ENCODE measurements at places on chromosomes 5 and 9.

DNA sequence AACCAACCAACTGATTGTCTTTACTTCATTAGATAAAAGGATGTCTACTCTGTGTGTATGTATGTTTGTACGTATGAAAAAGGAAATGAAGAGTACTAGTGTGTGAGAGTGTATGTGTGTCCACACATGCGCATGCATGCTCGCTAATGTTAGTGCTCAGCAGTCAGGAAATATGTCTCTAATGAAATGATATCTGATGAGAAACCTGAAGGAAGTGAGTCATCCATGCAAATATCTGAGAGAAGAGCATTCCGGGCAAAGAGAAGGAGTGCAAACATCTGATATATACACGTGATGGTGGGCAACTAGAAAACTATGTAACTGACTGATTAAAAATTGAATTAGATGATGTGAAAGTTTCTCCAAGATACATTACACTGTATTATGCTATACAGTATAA, 29.6 kb upstream of the UGCG start:
- DNase-seq, result peak; percentile 87

GRCh38 chr9:105502276-105502675, 54.4 kb downstream of the FSD1L start:
- DNase-seq, result no peak

- no peak for DNase-seq
Measured at GRCh38 chr5:73438645-73439470, 9.7 kb downstream of the FOXD1 start.

GRCh38 chr9:131943351-131943841, 136.3 kb downstream of the MED27 start:
- no peak for DNase-seq

DNA sequence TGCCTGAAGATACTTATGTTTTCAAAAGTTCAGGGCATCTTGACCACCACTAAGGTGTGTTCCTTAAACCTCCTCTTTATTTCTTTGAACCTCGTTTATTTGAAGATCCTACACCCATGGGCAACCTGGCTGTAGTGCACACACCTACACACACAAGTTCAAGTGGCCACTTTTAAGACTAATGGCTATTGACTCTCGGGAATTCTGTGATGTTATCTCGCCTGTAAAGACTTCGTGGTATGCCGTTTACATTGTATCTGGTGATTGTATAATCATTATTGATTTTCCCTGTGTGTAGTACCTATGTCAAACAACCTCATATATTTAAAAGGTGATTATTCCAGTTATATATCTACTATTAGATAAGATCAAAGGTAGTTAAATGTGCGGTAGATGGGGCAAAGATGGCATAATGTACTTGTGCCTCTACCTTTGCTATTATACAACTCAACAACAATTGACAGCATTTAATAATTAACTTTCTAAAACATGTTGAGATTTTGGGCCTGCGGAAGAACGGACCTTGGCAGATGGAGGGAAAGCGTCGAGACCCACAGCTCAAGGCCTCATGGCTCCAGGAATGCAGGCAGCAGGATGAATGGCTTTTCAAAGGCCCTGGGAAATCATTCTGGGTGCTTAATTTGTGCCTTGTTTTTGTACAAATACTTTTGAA, 51.4 kb upstream of the IRX2 start:
- DNase-seq, result no peak

DNA sequence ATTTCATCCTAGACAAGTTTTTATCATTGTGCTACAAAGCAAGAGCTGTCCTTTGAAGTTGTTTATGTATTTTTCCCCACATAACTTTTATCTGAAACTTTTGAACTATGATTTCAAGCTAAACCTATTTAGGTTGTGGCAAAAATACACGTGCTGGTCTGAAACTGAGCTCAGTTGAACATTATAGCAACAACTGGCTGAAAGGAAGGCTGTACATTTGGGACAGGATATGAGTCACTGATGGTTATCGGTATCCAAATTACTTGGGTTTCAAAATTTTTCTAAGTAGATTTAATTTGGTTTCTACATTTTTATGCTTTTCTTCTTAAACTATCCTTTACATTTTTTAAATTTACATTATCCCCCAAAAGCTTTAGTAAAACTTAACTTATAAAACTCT, 627.3 kb upstream of the NUDT12 start:
- peak; percentile 52 for DNase-seq

DNA sequence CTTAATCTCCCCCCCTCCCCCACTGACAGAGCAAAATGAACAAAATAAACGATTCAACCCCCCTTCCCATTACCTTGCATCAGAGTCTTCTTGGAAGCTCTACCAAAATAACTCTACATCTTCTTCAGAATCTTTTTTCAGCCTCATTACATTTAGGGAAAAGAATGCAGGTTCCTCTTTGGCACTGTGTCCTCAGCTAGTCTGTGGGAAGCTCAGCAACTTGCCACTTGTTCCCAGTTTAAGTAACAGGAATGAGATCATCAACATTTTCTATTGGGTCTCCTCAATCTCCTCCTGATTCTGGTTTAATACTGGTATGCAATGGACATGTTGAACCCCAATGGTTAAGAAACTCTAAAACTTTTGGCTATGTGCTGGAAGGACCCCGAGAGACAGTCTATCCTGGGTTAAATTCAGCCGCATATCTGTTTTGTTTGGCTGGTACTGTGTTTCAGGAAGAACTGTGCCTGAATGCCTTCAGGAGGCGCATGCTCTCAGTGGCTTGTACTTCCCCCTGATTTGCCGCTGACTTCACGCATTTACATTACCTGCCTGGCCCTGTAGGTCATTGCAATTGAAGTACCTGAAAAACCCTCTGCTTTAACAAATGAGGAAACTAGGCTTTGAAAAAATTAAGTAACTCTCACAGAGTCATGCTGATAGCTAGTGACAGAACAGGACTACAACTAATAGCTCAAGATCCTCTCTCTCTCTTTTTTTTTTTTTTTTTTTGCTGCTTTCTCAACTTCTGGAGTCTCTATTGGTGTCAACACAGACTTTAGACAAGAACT, 78.1 kb upstream of the HMHB1 start:
- peak; percentile 72 for DNase-seq

DNA sequence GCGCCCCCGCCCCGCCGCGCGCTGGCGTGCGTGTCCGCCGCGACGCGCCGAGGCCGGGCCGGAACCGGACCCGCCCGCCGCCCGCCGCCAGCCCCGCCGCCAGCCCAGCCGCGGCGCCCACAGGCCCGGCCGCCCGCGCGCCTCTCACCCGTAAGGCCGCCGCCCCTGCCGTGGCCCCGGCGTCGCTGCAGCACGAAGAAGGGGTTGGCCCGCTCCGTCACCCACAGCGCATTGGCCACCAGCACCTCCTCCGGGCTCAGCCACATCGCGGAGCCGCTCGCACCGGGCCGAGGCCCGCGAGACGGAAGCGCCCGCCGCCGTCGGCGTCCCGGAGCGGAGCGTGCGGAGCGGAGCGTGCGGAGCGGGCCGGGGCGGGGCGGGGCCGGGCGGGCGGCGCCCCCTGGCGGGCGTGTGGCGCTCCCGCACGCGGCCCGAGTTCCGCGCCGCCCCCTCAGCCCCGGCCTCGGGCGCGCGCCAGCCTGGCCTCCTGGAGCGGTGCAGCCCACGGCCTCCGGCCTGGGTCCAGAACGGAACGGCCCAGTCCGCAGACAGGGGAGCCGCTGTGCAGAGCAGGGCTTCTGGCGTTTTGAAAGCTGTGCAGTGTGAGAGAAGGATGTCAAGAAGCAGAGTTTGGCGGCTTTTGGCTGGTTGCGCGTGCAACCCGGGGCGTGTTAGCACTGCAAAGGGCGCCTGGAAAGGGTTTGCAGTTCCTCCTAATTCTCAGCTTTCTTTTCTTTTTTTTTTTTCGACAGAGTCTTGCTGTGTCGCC, at the start of gene TBC1D9B:
TSS of gene TBC1D9B (minus strand) at position 342 of the 769 bp plus-strand sequence. CDS start at position 266, 76 bp downstream.
- peak; percentile 70 for DNase-seq

- DNase-seq, result peak; percentile 84
Measured at GRCh38 chr5:58188262-58188651, 271.6 kb downstream of the PLK2 start.

- DNase-seq, result peak; percentile 46
Measured at GRCh38 chr5:37208883-37209797, 40.0 kb downstream of the CPLANE1 start.

DNA sequence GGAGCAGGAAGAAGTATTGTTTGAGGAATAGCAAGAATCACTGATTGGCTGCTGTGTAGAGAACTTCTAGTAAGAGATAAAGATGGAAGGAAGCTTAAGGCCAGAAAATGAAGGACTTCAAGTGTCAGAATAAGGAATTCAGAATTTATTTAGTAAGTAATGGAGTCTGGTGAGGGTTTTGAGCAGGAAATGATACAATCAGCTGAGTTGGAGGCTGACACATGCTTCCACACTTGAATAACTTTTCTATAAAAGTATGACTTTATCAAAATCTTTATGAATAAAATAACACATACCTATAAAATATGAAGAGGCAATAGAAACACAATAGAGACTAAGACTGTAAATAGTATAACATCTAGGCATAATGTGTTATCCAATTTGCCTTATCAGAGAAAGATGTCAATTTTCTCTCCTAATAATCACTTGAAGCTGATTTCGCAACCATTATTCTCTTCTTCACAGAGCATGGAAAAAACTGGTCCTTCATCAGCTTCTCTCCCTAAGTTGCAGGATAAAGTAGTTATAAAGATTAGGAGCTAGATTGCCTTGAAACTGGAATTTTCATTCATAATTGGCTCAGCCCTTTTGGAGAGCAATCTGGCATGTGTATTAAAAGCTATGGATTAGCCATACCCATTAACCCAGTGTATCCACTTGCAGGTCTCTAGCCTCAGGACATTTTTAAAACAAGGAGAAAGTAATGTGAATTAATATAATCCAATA, 143.4 kb downstream of the ZNF608 start:
- DNase-seq, result no peak

DNA sequence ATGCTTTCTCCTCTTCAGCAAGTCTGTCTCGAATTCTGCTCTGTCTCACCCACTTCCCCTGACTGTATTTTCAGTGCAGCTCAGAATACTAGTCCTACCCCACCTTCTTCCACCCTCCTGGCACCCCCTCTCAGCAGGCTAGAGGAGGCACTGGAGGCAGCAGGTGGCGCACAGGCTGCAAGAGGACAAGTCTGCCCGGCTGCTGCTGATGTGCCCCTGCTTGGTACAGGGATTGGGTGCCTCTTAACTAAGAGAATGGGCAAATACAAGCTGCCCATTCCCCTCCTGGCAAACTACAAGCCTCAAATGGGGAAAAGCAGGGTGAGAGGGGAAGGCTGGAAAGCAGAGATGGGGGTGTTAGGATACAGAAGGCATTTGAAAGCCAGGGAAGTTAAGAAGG, 5.1 kb downstream of the TLN1 start:
- peak; percentile 58 for DNase-seq

DNA sequence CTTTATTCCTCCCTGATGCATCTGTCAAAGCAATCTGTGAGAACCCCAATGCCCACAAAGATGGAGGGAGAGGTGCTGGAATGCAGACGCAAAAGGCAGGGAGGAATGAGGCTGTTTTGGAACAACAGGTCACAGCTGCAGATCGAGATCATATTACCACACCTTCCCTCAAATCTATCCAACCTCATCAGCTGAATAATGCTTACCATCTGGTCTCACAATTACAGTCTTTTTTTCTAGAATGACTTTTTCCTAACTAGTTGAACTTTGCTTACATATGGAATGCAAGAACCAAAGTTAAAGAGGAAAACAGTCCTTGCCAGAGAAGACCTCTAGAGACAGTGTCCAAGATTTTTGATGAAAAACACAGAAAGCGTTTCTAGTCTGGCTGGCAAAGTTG, 158.1 kb downstream of the LPAR1 start:
- DNase-seq, result peak; percentile 18

DNA sequence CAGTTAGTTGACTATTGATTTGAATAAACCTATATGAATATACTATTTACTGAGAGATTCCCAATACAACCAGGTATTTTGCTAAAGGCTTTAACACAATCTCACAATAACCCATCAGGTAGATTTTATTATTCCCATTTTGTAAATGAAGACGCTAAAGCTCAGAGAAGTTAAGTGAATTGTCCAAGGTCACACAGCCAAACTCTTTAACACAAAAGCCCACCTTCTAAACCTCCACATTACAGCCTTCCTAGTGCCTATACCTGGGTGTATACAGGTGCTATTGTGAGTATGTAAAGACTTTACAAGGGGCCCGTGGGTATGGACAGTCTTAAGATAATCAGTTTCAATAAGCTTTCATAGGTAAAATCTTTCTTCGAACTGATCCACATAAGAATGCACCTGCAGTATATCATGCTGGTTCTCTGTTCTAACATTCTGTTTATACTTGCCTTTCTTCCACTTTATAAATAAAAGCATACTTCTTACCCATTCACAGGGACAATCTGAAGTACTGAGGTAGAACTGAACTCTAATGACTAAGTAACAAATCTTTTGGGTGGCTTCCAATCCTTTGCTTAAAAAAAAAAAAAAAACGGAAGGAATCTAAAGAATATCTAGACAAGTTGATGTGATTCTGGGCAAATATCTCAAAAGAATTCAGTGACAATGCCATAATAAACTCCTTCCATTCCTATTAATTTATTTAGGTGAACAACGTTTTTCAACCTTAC, 59.1 kb downstream of the PJA2 start:
- DNase-seq, result peak; percentile 18

GRCh38 chr9:122059955-122060324, 33.2 kb downstream of the TTLL11 start:
- DNase-seq, result no peak

- DNase-seq, result no peak
Measured at GRCh38 chr5:180161420-180162303, 47.3 kb downstream of the RASGEF1C start.

DNA sequence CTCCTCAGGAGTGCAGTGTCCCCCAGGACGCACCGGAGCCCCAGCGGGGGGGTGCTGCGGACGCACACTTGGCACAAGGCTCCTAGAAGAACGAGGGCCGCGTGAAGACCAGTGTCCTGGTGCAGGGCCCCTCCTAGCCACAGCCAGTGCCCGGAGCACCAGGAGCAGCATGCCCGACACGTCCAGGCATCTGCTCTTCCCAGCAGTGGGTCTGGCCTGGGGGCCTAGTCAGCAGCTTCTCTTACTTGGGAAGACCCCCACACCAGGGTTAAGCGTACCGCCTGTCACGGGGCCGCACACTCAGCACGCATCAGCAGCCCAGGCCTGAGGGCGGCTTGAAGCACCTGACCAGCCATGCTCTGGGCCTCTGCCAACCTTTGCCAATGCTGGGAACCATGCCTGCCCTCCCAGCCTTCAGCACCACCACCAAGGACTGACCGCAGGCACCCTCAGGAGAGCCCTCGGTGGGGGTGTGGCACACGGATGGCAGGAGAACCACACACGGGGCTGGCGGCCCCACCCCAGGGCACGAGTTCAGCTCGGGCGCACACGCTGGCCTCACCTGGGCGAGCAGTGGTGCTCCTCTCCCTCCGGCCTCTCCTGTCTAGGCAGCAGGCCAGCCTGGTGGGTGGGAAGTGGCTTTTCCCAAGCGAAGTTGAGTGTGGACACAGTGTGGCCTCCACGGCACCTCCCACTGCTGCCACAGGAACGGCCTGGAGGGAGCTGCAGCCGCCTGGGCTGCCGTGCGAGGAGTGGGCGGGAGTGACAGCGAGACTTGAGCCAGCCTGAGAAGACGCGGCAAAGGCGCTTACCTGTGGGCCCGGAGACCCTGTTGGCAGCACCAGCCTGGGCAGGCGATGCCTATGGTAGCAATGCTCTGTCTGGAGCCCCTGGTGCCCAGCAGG, 12.0 kb upstream of the AJM1 start:
- no peak for DNase-seq

GRCh38 chr9:8857068-8857925, 1057.7 kb upstream of the DMAC1 start:
- no peak for DNase-seq

- DNase-seq, result peak; percentile 45
Measured at GRCh38 chr5:172414531-172415361, 39.6 kb downstream of the SH3PXD2B start.
